ENCODE measurements at places on chromosomes 3 and 15. TPM values are rescaled to one million over a fixed set of nuclear protein-coding genes. Genes with fewer than 3 reads are reported as not detected.

The MST1R gene
- total RNA-seq = 1.6 TPM

The ITIH3 gene
- not detected for total RNA-seq

The CASR gene
- total RNA-seq = not detected

The GASK1A gene
- not detected for total RNA-seq

The TRH gene
- not detected for total RNA-seq

The PRR20G gene
- not detected for total RNA-seq

The TGM5 gene
- total RNA-seq = not detected

The FRMD4B gene
- 83.3 TPM for total RNA-seq

The SLC25A36 gene
- total RNA-seq = 52.3 TPM

The STX19 gene
- not detected for total RNA-seq

The SLC27A2 gene
- 78.0 TPM for total RNA-seq

The FBXW12 gene
- total RNA-seq = not detected

The TNFAIP8L3 gene
- 0.49 TPM for total RNA-seq

The RTP3 gene
- total RNA-seq = not detected

The BLM gene
- 64.3 TPM for total RNA-seq

The AADAC gene
- total RNA-seq = not detected

The STXBP5L gene
- total RNA-seq = not detected

The MAGEL2 gene
- total RNA-seq = not detected

The MORC1 gene
- total RNA-seq = not detected

The STOML1 gene
- 10.6 TPM for total RNA-seq

The CRABP1 gene
- total RNA-seq = not detected

The GPR62 gene
- not detected for total RNA-seq

The TMEM207 gene
- total RNA-seq = not detected

The ZIC1 gene
- not detected for total RNA-seq

The ZKSCAN7 gene
- total RNA-seq = 0.73 TPM

The C3orf22 gene
- not detected for total RNA-seq

The SECISBP2L gene
- 44.8 TPM for total RNA-seq

The ATP8B4 gene
- 52.9 TPM for total RNA-seq

The RETNLB gene
- total RNA-seq = not detected

The HDC gene
- total RNA-seq = 2.1 TPM

The ITGA11 gene
- total RNA-seq = 0.27 TPM

The CACNA1D gene
- total RNA-seq = 1.2 TPM

The GOLGA8G gene
- total RNA-seq = not detected

The SUSD5 gene
- total RNA-seq = not detected

The LXN gene
- total RNA-seq = 17.7 TPM

The ISL2 gene
- 1.3 TPM for total RNA-seq

The MCF2L2 gene
- total RNA-seq = 4.1 TPM

The CHRNB4 gene
- not detected for total RNA-seq

Measured in activated T-helper 1 cell treated with anti-CD3 and anti-CD28 coated beads, Interleukin-12 subunit alpha, Interleukin-12 subunit beta, Interleukin-2, Interleukin-4 antibody, amounts not matched to agents 30 ng/mL and 10 ng/mL and 1 ng/mL, durations not matched to agents 14 hours and 24 hours and 36 hours (primary cell).